Skeletal muscle cell (primary cell): ENCODE measurements at places on chromosomes 12 and 14.

GRCh38 chr12:130249376-130249775 is 87.1 kb downstream of the FZD10 start:
- no peak for DNase-seq

GRCh38 chr12:79266343-79267144 is 402.0 kb downstream of the SYT1 start:
- DNase-seq = no peak

GRCh38 chr14:26775765-26776563 is 178.1 kb upstream of the NOVA1 start:
- peak; percentile 56 for DNase-seq

DNA sequence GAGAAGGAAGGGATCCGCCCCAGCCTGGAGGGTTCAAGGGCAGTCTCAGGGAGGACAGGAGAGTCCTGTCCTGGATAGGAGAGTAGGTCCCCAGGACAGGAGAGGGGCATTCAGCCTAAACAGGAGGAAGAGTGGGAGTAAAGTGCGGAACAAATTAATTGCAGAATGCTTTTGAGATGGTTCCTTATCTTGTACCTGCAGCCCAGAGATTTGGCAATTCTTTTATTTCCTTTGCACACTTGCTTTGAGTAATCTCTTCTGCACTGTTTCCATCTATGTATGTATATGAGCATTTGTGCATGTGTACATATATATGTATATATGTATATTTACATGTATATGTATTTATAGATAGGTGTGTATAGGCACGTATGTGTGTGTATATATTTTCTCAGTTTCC is 22.7 kb downstream of the PLEK2 start:
- no peak for DNase-seq

GRCh38 chr14:72643317-72643801 is 250.5 kb downstream of the DPF3 start:
- peak; percentile 96 for DNase-seq

DNA sequence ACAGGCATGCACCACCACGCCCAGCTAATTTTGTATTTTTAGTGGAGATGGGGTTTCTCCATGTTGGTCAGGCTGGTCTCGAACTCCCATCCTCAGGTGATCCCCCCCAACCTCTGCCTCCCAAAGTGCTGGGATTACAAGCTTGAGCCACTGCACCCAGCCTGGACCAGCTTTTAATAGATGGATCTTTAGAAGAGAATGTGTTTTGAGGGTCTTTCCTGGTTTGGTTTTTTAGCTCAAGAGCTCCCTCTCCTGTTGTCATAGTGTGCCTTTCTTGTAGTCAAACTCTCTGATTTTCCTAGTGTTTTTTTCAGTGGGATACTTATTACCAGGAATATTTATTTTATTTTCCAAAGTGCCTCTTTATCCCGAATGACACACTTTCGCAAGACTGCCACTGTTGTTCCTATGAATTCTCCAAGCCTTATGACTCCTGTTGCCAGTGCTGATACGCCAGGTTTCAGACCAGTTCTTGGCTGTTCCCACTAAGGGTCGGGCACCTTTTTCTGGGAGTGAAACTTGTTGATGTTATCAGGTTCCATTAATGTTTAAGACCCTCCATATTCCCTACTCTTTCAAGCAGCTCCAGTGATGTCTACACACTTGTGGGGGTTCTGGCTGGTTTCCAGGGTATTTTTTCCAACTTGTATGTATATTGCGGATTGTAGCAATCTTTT is 31.5 kb upstream of the LIMA1 start:
- no peak for DNase-seq

DNA sequence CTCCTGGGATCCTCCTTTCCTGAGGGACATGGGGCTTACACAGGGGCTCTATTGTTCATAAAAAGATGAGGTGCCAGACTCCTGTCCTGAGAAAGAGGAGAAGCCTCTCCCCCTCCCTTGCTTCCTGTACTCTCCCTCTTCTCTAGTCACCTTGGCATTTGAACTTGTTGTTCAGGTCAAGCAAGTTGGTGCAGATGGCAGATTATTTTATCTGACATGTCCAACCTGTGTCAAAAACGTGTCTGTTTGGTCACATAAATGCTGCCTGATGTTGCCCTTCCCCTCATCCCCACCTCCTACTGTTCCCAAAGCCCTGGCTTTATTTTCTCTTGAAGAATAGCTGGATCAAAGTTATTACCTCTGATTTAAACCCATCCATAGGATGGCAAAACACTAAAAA is 154.8 kb downstream of the TMX1 start:
- no peak for DNase-seq

- no peak for DNase-seq
Observed at GRCh38 chr14:102511538-102511937, 2.0 kb upstream of the ANKRD9 start.

- no peak for DNase-seq
Observed at GRCh38 chr14:59465316-59466135, at the start of gene GPR135. GPR135 (minus strand) TSS chr14:59465380; CDS start chr14:59465226, 154 bp downstream.

GRCh38 chr12:57475271-57476161 is 4.2 kb downstream of the ARHGAP9 start:
- DNase-seq = no peak

GRCh38 chr14:91755570-91756295 is 23.8 kb upstream of the CATSPERB start:
- DNase-seq = no peak

DNA sequence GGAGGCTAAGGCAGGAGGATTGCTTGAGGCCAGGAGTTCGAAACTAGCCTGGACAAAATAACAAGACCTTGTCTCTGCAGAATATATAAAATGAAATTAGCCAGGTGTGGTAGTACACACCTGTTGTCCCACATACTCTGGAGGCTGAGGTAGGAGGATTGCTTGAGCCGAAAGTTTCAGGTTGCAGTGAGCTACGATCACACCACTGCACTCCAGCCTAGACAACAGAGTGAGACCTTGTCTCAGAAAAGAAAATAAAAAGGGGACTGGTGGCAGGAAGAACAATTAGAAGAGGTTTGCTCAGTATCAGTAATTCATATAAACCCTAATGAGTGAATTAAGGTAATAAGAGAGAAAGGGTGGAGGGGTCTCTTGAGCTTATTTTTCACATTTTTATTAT is 8.0 kb downstream of the PSMA6 start:
- no peak for DNase-seq

DNA sequence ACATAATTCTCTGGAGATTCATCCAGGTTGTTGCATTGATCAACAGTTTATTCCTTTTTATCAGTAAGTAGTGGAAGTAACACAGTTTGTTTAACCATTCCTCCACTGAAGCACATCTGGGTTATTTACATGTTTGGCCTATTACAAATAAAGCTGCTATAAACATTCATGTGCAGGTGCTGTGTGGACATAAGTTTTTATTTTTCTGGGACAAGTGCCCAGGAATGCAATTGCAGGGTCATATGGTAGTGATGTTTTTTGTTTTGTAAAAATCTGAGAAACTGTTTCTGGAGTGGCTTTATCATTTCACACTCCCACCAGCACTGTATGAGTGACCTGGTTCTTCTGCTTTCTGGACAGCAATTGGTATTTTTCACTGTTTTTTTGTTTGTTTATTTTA is 505.4 kb downstream of the CCER1 start:
- DNase-seq = no peak

- no peak for DNase-seq
Observed at GRCh38 chr12:27826076-27826475, 46.0 kb upstream of the MANSC4 start.

- DNase-seq = no peak
Observed at GRCh38 chr12:62873116-62873825, 61.7 kb downstream of the PPM1H start.

GRCh38 chr12:18160901-18161300 is 70.9 kb upstream of the RERGL start:
- no peak for DNase-seq
